ENCODE measurements at places on chromosomes 7 and 10. TPM values are rescaled to one million over a fixed set of nuclear protein-coding genes. Genes with fewer than 3 reads are reported as not detected.

FRMD4A gene
- total RNA-seq = 16.2 TPM

- DNase-seq = no peak
Measured at GRCh38 chr7:20193873-20194272, 23.3 kb downstream of the MACC1 start.

DNA sequence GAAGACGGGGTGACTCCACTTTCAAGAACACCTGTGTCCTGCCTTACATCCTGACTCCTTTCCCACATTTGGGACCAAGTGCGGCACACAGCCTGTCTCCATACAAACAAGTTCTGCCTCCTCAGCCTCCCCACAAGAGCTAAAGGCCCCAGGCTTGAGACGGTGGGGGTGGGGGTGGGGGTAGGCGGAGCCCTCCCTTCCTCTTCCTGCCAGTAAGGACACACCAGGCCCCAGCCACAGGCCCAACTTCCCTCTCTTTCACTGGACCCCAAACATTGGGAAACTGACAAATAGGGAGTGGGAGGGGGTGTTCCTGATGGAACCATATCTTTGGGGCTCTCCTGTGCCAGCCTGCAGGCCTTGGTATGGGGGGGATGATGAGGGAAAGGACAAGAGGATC is 4.6 kb downstream of the CDK5 start:
- no peak for DNase-seq

GRCh38 chr10:116431598-116431997 is 4.0 kb downstream of the PNLIPRP3 start:
- DNase-seq = no peak

GRCh38 chr7:42065942-42066341 is 171.1 kb downstream of the GLI3 start:
- DNase-seq = no peak

DNA sequence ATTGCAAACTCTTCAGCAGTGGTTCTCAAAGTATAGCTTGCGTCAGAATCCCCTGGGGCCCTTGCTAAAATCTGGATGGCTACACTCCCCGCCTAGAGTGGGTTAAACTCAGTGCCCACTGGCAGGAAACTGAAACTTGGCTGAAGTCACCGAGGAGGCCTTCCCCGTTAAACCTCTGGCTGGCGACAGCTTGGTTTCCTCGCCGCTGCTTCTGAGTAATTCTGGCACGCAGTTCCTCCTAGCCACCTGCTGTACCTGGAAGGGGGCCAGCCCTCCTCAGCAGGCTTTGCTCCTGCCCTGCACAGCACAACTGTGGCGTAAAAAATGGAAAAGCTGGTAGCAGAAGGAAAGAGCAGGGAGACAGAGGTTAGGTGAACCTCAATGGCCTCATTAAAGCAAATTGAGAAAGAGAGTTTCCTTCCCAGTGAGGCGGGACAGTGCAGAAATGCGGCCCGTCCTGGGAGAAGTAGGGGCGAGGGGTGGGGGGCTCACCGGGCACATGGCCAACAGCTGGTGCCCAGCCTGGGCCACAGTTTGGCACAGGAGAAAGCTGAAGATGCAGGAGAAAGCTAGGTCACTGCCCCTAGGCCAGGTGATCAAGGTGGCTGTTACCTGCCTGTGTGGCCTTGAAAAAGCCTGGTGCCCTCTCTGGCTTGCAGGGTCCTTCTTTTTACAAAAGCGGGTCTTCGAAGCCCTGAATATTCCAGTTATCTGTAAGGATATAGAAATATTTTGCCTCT is 46.6 kb downstream of the ALOX5 start:
- no peak for DNase-seq

TMEM139 gene
- 0.19 TPM for total RNA-seq

- no peak for DNase-seq
Measured at GRCh38 chr10:5891009-5891408, 966 bp downstream of the FBH1 start.

GRB10 gene
- 2.8 TPM for total RNA-seq

FAM25C gene
- total RNA-seq = 0.57 TPM

NEUROD6 gene
- not detected for total RNA-seq

GRCh38 chr7:22635349-22635748 is 91.7 kb upstream of the IL6 start:
- DNase-seq = no peak

CPA2 gene
- 0.14 TPM for total RNA-seq

GRCh38 chr10:112855134-112855533 is 94.9 kb upstream of the TCF7L2 start:
- DNase-seq = no peak

GRCh38 chr10:32409741-32410140 is 36.2 kb upstream of the CCDC7 start:
- DNase-seq = no peak

KAZALD1 gene
- total RNA-seq = 2.8 TPM

GRCh38 chr7:128164061-128164954 is 76.8 kb upstream of the LEP start:
- no peak for DNase-seq

DNA sequence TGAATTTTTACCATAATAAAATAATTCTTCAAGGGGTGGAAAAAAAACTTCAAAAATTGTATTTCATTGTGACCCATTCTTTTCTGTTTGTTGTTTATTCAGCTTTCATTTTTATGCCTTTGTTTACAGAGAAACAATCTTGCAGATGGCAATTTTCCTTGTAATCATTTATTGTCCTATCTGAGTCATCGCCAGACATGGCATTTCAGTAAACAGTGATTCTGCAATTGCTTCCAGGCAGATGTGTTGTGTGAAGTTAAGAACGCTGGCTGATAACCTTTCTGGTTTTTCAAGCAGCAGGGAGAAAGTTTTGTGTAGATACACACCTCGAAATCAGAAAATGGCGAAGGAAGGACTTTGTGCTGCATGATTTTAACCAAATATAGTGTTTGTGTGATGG is 80.7 kb upstream of the RPA3 start:
- DNase-seq = no peak

DNA sequence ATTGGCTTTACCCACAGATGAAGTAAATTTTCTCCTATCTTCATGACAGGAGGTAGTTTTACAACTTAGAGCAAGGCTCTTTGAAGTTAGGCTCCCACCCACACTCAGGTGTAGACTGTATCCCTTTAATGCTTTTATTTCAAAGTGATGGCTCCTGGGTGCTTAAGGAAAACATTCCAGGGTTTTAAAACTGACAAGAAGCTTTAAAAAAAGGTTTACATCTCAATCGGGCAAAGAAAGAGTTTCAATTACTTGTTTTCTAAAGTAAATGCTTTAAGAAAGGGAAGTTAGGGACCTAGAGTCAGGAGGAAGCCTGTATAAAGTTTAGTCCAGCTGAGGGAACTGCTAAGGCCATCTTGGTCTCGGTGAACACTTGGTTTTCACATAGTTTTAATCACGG is 1153.8 kb upstream of the C7orf33 start:
- DNase-seq = no peak

HIP1 gene
- total RNA-seq = 3.3 TPM

DNA sequence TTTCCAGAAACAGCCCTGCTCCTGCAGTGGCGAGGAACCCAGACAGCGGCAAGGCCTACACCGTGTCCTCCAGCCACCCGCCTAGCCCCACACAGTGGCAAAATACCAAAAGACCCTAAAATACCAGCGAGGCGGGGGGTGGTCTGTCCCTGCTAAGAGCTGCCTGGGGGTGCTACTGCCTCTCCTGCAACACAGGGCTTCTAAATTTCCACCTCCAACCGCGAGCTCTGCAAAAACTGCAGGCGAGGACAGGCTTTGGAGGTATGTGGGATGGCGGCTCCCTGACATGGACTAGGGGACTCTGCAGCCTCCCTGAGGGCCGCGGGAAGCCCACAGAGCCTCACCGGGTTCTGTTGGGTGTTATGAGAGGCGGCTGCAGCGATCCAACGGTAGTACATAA is 122.3 kb downstream of the WDR37 start:
- DNase-seq = no peak

- DNase-seq = no peak
Measured at GRCh38 chr7:67429735-67430134, 433.1 kb downstream of the TYW1 start.

DNA sequence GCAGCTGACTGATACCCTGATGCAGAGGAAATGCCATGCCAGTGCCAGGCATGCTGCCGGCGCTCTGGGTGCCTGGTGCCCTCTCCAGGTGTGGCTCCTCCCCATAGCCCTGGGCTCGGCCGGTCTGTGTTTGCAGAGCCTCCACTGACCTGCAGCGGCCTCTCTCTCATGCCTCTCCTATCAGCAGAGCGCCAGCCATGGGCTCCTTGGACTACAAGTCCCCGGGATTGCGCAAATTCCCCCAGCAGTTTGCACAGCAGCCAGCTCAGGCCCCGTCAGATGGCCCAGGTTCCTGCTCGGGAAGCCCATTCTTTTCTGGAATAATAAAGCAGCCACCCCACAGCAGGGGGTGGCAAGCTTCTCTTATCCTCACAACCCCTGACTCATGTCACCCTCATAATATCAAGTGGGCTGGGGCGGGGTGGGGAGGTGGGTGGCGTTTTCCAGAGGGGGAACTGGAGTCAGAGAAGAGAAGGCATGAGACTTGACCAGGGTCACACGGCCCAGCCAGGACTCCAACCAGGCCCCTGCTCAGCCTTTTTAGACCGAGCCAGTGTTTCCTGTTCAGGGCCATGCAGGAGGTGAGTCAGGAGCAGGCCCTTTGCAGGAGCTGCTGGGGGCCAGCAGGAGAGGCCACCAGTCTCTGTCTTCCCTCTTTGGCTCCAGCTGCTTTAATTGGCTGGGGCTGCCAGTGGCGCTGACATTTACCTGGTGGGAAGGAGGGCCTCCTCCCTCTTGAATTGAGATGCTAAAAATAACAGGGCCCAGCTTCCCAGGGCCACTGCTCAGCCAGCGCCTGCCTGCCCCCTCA is 58.6 kb downstream of the ZMIZ1 start:
- DNase-seq = no peak

KIAA1217 gene
- 9.7 TPM for total RNA-seq

TUBAL3 gene
- 1.3 TPM for total RNA-seq

DNA sequence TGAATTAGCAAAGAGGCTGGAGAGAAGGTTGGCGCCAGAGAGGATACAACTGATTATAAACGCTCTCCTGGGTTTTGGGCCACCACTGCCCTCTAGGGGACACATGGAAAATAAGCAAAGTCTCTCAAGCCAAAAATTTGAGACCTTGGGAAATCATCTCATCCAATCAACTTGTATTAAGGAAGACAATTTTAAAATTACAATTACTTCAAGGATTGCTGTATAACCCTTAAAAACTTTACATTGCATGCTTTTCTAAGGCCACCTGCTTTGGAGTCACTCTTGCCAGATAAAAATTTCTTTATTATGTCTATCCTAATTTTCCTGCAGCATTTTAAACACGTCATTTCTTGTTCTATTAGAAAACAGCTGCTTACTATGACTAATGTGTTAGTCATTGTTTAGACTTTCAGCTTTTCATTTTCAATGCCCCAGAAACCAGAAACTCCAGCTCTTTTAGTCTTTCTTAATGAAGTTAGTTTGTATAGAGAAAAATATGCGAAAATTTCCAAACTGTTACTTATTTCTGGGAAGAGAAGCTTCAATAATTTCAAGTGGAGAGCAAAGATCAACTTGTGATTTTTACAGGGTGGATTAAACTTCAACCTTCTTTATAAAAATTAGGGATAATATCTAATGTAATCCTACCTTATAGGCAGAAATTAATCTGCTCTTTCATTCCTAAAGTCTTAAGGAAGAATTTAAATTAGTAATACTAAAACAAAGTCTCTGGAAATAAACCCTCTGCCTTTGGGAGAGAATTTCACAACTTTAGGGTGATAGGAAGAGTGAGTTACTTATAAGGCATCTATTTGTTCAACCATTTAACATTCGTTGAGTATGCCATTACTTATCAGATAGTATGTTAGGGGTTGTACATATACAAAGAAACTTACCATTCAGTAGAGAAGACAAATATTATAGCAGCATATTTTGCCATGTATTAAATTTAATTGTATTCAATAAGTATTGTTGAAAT is 20.6 kb upstream of the RHOBTB1 start:
- DNase-seq = no peak

SERPINE1 gene
- 2.1 TPM for total RNA-seq

GRCh38 chr10:117662751-117663540 is 120.4 kb downstream of the EMX2 start:
- DNase-seq = no peak

RNF32 gene
- total RNA-seq = 1.2 TPM

PTF1A gene
- not detected for total RNA-seq

DNA sequence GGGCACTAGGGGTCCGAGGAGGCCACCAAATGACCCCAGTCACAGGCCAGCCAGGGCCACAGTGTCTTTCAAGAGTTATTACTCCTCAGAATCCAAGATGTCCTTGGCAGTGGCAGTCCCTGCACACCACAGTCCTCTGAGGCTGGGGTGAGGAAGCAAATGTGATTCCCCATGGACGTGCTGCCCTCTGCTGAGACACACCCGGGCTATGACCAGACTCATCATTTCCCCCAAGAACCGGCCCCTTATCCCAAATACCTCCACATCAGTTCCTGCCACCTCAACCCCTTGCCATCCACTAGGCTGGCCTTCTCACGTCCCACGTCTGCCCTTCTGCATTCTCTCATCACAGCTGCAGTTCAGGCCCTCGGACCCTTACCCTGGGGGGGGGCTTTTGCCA is 5.0 kb downstream of the PRKAG2 start:
- DNase-seq = no peak

DNA sequence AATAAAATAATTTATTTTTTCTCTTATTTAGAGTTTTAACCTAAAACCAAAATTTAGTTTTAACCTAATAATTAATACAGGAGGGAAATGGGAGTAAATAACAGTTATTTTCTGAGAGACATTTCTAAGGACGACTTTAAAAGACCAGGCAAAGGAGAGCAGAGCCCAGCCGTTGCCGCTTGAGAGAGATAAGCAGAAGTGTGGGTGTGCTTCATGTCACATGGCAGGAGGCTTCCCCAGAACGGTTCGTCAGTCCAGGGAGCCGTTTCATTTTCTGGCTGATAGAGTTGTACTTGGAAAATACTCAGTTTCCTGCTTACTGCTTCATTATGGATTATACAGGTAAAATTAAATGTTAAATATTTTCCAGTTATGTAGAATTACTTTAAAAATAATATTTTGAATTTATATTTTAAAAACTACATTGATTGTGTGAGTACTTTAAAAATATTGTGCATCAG is 61.4 kb downstream of the ST7 start:
- DNase-seq = peak; percentile 26

- peak; percentile 36 for DNase-seq
Measured at GRCh38 chr10:80596391-80597257, 58.9 kb downstream of the SH2D4B start.

DNA sequence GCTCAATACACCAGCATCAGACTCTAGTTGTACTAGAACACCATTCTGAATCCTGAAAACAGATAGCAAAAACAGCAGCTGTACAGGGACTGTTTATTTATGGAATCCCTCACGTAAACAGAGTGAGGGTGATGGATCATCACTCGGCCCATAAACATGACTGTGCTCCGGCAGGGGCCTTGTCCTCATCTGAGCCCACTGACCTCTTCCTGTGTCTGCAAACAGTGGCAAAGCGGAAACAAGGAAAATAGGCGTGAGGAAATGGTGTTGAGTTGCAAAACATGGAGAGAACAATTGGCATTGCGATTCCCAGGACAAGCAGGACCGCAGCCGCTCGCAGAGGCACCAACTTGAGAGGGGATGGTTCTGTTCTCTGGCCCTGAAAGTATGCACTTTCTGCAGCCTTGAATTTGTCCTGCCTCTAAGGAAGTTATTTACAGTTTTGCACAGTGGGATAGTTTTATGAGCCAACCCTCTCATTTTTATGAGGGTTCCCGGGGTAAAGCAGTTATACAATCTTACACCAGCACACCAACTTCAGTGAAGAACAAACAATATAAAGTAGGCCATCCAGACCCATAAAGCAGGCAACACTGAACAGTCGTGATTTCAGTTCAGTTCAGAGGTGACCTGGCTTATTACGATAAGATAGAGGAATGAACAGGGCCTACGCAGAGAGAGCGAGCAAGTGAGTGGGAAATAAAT is 248.0 kb upstream of the FZD8 start:
- no peak for DNase-seq

ZNF107 gene
- 13.5 TPM for total RNA-seq

PRKG1 gene
- total RNA-seq = 7.4 TPM
